ENCODE measurements at places on chromosomes 11 and 22.

DNA sequence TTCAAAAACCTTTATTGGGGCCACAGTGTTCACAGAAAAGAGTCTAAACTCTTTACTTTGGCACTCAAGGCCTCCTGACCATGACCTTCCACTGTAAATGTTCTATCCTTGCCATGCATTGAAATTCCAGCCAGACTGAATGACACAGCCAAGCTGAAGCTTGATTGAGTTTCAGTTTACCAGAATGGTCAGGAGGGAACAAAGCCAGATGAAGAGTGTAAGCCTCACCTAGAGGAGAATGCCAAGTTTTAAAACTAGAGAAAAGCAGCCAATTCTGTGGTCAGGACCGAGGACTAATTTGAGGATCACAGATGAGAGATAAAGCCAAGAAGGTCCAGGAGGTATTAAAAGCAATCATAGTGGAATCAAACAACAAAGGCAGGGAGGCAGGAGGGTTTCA, 215.3 kb downstream of the KCNA4 start:
- ATAC-seq, result no peak

DNA sequence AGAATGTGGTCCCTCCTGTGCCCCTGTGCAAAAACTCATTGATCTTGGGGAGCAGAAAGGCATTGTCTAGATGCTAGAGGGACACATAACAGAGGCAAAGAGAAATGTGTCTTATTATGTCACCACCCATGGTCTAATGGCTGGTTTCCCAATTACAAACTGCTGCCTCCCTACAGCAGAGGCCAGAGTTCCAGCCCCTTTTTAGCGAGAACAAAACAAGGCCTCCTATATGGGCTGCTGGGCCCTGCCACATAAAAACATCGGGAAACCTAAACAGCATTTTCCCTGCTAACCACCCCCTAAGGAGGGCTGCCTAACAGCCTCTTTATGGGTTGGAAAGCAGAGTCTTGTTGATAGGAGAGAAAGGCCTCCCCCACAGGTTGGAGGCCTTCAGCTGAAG, 75.2 kb upstream of the CRTAM start:
- ATAC-seq, result no peak

DNA sequence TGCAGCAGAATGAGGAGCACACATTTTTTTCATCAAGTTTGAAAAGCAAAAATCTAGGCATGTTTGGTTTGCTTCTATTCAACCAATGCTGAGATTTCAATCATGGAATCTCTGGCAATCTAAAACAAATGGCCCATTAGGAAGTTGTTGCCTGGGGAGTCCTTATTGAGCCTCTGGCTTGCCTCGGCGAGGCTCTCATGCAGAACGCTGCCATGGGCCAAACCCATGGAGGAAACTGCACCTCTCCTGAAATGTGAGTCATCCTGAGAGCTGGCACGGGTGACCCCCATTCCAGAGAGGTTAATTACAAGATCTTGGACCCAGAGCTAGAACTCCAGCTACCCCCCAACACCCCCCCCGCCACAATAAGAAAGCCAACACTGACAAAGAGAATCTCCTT, 80.7 kb downstream of the MN1 start:
- ATAC-seq, result no peak

DNA sequence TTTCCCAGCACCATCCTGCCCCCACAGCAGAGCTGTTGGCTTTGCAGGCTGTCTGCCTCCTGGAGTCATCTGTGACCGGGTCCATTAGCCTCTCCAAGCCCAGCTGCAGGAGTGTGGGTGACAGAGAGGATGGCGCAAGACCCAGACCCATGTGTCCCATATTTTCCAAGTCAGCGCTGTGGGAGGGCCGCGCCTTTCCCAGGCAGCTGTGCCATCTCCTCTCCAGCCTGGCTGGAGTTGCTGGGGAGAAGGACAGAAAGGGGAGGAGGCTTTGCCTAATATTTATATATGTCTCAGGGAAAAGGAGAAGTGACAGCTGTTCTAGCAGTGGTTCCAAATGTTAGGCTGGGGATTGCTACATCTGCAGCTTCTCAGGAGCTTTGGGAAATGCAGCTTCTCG, 15.7 kb downstream of the DTX4 start:
- no peak for ATAC-seq

GRCh38 chr11:35183326-35183925, 44.5 kb downstream of the CD44 start:
- ATAC-seq, result no peak

- no peak for ATAC-seq
Measured at GRCh38 chr11:102419181-102419580, 33.4 kb downstream of the TMEM123 start.

DNA sequence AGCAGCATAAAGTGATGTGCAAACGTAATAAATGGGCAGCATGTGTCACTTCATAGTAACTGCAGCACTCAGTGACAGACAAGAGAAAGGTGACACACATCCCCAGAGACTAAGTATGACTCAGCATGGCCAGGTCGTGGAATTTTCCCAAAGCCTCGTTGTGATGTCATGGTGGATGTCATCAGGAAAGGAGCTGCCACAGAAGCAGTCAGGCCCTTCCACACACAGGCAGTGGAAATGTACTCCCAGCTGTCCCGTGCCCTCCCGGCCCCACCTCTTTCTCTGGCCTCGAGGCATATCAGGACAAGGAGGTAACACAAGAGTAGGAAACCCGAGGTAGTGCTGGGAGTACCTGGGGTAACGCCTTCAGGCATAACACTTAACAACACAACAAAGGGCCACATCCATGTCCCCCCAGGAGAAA, 8.1 kb downstream of the PC start:
- ATAC-seq, result peak; percentile 31

GRCh38 chr22:19674929-19675253, 39.4 kb upstream of the SEPTIN5 start:
- ATAC-seq, result no peak

DNA sequence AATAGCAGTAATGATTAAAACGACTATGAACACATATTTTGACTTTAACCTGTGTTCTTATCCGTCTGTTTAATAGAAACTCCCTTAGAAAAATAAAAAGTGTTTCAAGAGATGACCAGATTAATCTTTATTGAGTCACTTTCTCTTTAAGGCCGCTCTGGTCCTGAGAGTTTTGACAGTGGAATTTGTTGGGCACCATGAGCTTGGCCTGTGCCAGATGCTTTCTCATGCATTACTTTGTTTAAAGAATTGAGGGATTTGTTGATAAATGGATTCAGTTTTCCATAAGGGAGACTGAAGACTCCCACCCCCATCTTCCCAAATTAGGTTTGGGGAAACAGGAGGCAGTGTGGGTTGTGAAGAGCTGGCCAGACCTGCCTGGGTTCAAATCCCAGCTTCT, 53.2 kb upstream of the ALX4 start:
- ATAC-seq, result no peak

- no peak for ATAC-seq
Measured at GRCh38 chr11:91257667-91258066, 967.0 kb upstream of the FAT3 start.

- ATAC-seq, result no peak
Measured at GRCh38 chr11:69696749-69697468, 6.9 kb downstream of the FGF19 start.

GRCh38 chr11:118058311-118059245, 18.3 kb upstream of the TMPRSS4 start:
- ATAC-seq, result no peak

DNA sequence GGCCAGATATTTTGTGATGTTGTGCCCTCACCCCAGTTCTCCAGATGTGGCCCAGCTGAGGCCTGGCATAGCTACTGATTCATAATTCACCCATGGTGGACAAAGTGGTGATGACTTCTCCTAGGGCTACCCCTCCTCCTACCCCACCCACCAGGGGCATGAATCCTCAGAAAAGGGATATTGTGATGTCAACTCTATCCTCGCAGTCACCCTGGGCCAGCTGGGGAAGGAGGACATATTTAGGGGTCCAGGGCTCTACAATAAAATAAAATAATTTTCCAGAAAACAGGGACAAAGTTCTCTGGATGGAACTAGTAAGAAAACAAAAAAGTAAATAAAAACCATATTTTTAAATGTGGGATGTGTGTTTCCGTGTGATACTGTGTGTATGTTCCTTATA, at the start of gene UBQLNL:
Gene UBQLNL (minus strand): TSS at position 101 of the 400 bp plus-strand sequence. CDS start 258 bp downstream, outside the sequence.
- no peak for ATAC-seq

- ATAC-seq, result no peak
Measured at GRCh38 chr11:121119440-121119839, 18.4 kb downstream of the TECTA start.

DNA sequence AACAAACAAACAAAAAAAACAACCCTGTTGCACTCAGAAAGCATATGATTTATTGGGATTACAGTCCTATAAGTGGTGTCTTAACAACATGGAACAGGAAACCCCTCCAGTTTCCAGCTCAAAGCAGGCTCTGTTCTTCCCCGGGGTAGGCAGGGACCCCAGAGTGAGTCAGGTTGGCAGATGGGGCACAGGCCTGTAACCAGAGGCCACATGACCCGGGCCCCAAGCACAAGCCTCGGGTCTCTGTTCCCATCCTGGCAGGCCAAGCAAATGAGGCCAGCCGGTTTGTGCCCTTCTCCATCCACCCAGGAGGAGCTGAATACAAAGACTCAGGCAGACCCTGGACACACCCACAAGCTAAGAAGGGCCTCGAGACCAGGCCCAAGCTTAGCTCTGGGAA, 75.8 kb downstream of the NAT10 start:
- no peak for ATAC-seq

All from stimulated activated memory B cell treated with anti-CD40 and anti-IgM and Interleukin-4, amounts not matched to agents 10 μg/mL and 1 μg/mL and 100 μg/mL, for 72 hours (primary cell).